ENCODE measurements at places on chromosomes 3 and 15. TPM values are rescaled to one million over a fixed set of nuclear protein-coding genes. Genes with fewer than 3 reads are reported as not detected.

FANCD2 gene
- total RNA-seq: 2.6 TPM

MINDY4B gene
- total RNA-seq: not detected

GRCh38 chr3:45640091-45640507, 45.5 kb downstream of the LIMD1 start:
- no peak for DNase-seq

GRCh38 chr3:151751161-151751560, 17.4 kb downstream of the AADACL2 start:
- no peak for DNase-seq

KY gene
- total RNA-seq: 1.7 TPM

DNA sequence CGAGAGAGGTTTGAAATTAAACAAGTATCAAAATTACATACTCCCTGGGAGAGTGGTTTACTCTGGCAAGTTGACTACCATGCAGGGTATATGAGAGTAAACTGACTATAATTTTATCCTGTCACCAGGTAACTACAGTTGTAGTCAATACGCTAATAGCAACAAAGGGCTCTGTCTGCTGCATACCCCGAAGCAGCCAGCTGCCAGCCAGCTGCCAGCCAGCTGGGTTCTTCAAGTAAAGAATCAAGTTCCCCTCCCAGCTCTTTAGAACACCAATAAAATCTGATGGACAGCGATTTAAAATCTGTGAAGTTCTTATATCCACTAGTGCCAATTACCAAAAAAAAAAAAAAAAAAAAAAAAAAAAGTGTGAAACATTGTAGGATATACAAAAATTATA, 417.7 kb upstream of the CFAP20DC start:
- DNase-seq: no peak

DNA sequence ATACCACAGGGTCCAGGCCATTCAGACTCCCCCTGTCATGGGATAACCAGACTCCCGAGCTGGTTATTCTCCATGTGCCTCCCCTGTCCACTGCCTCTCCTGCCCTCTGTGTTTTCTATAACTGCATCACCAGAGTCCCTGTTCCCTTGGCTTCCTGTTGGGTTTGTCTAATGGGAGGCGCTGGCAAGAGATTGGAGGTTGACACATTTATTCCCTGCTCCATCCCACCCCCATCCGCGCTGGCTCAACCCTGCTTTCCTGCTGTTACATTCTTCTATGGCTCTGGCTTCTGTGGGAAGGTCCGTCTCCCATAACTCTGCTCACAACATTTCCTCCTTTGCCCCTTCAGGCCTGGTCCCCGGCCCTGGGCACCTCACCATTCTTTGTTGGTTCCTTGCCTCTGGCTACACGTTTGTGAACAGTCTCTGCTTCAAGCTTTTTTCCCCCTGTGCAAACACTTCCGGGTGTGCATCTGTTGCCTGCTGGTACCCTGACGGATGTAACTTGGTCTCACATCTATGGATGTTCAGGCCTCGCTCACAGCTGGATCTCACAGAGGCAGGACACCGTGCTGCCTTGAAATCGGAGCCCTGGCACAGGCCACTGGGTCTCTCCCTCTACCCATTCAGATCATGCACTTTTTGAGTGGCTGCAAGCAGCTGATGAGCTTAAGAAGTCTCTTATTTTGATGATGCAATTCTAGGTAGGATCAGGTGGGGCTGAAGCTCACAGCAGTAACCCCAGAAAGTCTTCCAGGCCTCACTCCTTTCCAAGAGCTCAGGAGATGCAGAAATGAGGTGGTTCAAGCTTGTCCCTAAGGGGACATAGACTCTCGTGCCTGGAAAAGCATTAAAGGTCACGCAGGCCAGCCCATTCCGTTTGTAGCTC, 68.6 kb upstream of the ATP13A3 start:
- DNase-seq: no peak

GPR176 gene
- total RNA-seq: 32.3 TPM

MESP2 gene
- total RNA-seq: not detected

DNA sequence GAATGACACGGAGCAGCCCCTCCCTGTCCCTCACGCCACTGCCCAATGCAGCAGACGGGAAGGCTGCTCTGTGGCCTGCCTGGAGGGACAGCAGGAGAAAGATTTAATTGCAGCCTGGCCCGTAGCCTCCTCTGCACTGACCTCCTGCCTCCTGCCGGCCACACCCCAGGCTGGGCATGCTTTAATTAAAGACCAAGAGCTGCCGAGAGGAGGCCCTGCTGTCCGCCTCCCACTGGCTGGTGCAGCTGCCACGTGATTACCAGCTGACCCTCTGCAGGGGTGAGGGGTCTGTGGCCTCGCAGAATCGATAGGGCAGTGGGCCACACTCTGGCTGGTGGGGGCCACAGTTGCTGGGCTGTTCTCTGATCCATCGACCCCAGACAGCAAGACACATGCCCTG, 100.2 kb upstream of the PRR23E start:
- no peak for DNase-seq
